ENCODE measurements at places on chromosomes 6 and 20.

- DNase-seq, result no peak
Measured at GRCh38 chr6:82521369-82521768, 157.8 kb downstream of the TPBG start.

- no peak for DNase-seq
Measured at GRCh38 chr6:18425218-18425617, 38.1 kb downstream of the RNF144B start.

DNA sequence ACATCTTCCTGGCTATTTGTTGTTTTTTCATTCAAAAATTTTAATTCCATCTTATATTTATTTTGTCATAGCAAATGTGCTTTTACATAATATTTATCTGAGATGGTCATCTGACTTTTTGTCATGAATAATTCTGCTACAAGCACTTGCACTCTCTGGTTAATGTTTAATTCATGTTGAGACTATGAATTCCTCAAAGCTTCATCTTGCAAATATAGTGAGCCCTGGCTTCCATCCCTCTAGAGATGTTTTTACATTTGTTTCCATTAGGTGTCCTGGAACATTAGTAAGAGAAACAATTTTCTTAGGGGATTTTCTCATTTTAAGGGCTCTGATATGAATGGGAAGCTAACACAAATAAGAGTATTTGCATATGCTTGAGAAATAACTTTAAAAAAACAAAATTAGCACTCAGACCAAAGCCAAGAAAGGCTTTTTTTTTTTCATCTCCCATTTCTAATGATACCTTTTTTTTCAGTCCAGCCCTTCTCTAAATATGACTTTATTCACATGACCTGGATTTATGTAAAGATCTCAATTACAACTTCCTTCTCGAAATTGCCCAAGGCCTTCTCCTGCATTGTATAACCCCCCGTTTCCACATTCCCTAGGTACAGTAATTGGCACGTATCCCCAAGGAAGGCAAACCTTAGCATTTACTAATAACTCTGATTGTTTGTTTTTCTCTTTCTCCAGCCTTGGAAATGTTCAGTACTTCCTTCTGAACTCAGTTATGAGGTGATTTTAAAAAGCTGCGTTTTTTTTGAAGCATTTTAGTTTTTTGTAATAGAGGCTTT, 797.0 kb upstream of the GJE1 start:
- DNase-seq, result no peak

- no peak for DNase-seq
Measured at GRCh38 chr20:9453201-9453600, 61.2 kb upstream of the LAMP5 start.

DNA sequence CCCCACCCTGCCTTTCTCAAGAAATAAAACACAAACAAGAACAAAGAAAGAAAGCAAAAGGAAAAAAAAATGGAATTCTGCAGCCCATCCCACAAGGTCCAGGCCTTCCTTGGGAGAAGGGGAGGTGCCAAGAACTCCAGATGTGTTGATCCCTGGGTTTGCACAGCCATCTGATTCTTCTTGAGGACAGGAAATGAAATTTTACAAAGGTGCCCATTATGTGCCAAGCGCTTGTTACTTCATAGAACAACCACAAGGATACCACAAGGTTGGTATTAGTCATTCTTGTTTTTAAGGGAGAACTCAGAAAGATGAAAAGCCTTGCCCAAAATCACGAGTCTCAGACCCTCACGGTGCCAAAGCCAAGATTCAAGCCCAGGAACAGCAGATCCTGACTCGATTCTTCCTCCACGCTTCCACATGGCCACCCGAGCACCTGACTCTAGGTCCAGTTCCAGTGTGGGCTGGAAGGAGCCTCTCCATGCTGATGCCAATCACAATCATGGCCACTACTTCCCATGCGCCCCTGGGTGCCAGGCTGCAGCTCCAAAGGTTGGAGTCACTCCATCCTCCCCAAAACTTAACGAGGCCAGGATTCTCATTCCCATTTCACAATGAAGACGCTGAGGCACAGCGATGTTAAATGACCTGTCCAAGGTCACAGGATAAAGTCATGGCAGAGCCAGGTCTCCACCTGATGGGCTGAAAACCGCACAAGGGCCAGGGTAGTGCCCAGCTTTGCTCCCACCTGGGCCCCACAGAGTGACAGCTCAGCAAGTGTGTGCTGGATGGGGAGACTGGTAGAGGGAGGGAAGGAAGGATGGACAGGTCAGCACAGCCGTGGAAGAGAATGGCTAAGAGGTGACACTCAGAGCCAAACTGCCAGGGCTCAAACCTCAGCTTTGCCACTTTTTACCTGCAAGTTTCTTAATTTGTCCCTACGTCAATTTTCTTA, 66.7 kb upstream of the TOP1 start:
- no peak for DNase-seq

- DNase-seq, result no peak
Measured at GRCh38 chr20:24389686-24390085, 79.7 kb upstream of the SYNDIG1 start.

All from NCI-H510A (cell line).